ENCODE measurements at places on chromosomes 12 and 14.

GRCh38 chr12:2338991-2339431 is 286.2 kb downstream of the CACNA1C start:
- peak; percentile 38 for DNase-seq

DNA sequence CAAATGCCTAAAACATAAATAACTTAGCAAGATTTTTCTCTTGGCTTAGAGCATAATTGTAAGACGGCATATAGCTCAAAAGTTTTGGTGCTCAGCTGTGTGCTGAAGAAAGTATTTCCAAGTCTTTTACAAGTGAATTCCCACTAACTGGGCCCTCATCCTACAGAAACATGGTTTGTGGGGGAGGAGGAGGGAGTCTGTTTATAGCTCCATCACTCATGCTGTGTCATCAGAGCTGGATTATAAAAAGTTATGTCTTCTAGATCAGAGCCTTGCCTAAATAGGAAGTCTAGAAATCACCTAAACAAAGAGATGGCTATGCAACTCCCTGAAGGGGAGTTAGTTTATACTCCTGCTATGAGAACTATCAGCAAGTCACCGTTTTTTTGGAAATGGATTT is 65.9 kb upstream of the OTOGL start:
- no peak for DNase-seq

GRCh38 chr12:31650918-31651317 is 8.6 kb upstream of the ETFBKMT start:
- DNase-seq = peak; percentile 68

DNA sequence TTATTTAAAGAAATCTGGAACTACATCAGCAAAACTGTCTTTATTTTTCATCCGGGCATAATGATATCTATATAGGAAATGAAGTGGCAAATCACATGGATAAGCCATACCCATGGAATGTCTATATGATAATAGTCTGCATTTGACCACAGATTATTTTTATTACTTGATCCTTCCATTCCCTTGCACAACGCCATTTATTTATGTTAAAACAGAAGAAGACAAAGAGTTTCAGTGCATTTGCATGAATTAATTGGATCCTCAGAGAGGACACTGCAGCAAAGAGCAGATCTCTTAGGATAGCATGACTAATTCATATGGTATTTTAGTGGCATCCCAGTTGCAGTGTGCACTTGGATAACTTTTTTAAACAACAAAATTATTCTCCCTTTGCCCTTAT is 345.0 kb downstream of the CCDC91 start:
- no peak for DNase-seq
